ENCODE measurements at places on chromosomes 12 and 14.

GRCh38 chr14:66998013-66998412 lies 191.2 kb upstream of the GARIN2 start:
- DNase-seq, result no peak

DNA sequence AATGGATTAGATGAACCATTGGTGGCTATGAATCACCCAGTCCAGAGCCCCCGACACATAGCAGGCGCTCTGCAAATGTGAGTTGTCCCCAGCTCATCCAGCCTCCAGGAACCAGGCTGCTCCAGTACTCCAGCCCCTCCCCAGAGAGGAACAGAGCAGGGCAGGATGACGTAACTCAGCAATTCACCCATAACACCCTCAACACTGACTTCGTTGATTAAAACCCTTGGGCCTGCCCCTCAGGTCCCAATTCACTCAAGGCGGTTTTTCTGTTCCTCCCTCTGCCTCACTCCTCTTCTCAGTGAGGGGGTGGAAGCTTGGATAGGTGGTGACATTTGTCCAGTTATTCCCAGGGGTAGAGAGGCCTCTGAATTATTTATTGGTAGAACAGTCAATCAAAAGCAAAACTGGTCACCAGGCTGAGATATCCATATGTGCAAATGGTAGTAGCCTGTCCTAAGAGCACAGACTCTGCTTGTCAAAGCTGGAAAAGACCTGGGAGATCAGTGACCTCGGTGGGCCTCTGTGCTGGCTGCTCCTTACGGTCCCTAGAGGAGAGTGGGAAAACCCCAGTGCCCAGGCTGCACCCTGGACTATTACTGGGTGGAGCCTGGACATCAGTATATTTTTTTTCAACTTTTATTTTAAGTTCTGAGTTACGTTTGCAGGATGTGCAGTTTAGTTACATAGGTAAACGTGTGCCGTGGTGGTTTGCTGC lies 97.0 kb downstream of the CMKLR1 start:
- no peak for DNase-seq

DNA sequence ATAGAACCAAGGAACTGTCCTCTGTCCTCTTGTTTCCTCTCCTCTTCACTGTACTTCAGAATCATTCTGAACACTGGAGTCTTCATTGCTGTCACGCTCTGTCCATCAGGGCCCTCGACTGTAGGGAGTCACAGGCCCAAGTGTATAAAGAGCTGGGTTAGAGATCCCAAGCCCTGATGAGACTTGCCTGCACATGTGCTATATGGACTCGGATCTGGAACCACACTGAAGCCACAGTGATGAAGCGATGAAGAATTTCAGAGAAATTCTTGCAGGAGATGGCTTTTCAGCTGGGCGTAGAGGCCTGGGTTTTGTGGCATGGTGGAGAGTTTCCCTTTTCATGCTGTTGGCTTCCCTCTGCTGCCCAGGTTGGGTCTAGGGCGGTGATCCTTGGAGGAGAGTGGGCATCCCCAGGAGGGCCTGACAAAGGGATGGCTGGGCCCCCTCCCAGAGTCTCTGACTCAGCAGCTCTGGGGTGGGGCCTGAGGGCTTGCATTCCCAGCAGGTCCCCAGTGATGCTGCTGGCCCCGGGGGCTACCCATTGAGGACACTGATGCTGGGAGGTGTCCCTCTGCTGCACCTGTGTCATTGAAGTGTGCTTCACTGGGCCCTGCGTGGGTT lies 39.6 kb upstream of the YY1 start:
- DNase-seq, result no peak

DNA sequence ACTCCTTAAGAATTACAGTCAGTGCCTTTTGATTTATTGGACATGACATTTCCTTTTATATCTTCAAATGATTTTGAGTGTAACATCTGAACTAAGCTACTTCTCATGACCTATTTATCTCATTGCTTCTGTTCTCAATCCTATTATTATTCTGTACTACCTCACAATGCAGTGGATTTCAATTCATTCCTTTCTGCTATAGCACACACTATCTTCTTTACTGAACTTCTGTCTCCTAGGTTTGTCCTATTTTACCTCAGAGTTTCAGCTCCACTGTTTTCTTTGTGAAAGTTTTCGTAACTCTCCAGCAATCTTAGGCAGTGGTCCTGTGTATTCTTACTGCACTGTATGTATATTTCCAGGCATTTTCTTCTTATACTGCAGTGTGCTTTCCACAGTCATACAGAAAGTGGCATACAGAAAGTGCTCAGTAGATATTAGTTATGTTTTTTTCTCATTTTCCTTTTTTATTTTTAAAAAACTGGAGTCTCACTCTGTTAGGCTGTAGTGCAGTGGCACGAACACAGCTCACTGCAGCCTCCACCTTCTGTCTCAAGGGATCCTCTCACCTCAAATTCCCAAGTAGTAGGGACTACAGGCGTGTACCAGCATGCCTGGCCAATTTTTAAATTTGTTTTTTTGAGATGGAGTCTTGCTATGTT lies 368.6 kb upstream of the RGS6 start:
- DNase-seq, result no peak

- no peak for DNase-seq
These were observed 183.7 kb upstream of the STXBP6 start for GRCh38 chr14:25233613-25234012.

- DNase-seq, result no peak
These were observed 36.3 kb upstream of the SINHCAF start for GRCh38 chr12:31362115-31362758.

- DNase-seq, result no peak
These were observed 115.5 kb upstream of the AEBP2 start for GRCh38 chr12:19323805-19324204.

GRCh38 chr12:104524034-104524832 lies 67.5 kb downstream of the CHST11 start:
- DNase-seq, result no peak
